ENCODE measurements at places on chromosomes 2 and 18. TPM values are rescaled to one million over a fixed set of nuclear protein-coding genes. Genes with fewer than 3 reads are reported as not detected.

Gene ITGB6
- total RNA-seq, result not detected

Gene SLC25A12
- 8.7 TPM for total RNA-seq

DNA sequence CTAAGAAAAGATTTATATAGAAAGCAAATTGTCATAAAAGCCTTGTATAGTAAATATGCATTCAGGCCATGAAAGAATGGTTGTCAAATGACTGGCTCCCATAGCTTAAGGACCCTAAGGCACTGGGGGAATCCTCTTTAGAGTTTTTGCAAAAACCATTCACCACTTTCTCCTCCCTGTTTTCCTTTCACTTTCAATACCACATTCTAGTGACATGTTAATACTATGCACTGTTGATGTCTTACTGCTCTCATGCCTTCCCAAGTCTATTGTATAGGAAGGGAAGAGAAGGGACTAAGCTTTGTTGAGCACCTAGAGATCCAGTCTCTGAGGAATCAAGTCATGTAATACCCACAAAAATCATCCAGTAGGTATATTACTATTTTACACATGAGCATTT lies 383.0 kb upstream of the LRRTM1 start:
- no peak overlapping the region for H3K4me3 ChIP-seq
- no peaks in the 10 kb centered on the region for H3K36me3 ChIP-seq
- no peak overlapping the region for H3K27ac ChIP-seq

GRCh38 chr2:138223319-138223718 lies 259.0 kb downstream of the HNMT start:
- no peak overlapping the region for H3K27ac ChIP-seq
- H3K4me3 ChIP-seq, result no peak overlapping the region
- DNase-seq, result no peak
- no peaks in the 10 kb centered on the region for H3K4me1 ChIP-seq
- H3K27me3 ChIP-seq, result no peaks in the 10 kb centered on the region

- DNase-seq, result no peak
- peaks cover 8% of the 10 kb centered on the region for H3K36me3 ChIP-seq
- no peaks in the 10 kb centered on the region for H3K27me3 ChIP-seq
- H3K27ac ChIP-seq, result no peak overlapping the region
Measured at GRCh38 chr18:35478520-35479435, 19.0 kb downstream of the INO80C start.

- no peak overlapping the region for H3K4me3 ChIP-seq
- H3K36me3 ChIP-seq, result no peaks in the 10 kb centered on the region
- DNase-seq, result no peak
- no peaks in the 10 kb centered on the region for H3K27me3 ChIP-seq
- H3K4me1 ChIP-seq, result no peaks in the 10 kb centered on the region
- H3K27ac ChIP-seq, result no peak overlapping the region
Measured at GRCh38 chr2:13481201-13481600, 764.5 kb downstream of the TRIB2 start.

DNA sequence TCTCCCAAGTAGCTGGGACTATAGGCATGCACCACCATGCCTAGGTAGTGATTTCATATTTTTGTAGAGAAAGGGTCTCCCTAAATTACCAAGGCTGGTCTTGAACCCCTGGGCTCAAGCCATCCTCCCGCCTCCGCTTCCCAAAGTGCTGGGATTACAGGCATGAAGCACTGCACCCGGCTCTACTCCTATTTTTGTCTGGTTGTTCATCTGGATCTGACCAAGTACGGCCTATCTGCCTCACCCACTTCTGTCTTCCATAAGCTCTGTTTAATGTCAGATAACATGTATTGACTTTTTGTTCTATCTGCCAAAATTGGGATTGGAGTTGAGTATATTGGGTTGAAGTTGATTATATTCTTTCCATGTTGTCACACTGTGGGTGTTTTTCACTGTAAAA lies 198.4 kb downstream of the AFF3 start:
- H3K4me3 ChIP-seq, result no peak overlapping the region
- H3K27me3 ChIP-seq, result no peaks in the 10 kb centered on the region
- no peaks in the 10 kb centered on the region for H3K36me3 ChIP-seq
- H3K4me1 ChIP-seq, result no peaks in the 10 kb centered on the region
- no peak overlapping the region for H3K27ac ChIP-seq

Data from CD4-positive, alpha-beta T cell (primary cell).